ENCODE measurements at places on chromosomes 2 and 18.

- no peak for DNase-seq
These were observed 48.2 kb upstream of the B3GNT2 start for GRCh38 chr2:62147610-62148301.

- DNase-seq: no peak
These were observed 173.7 kb downstream of the ACKR3 start for GRCh38 chr2:236743039-236743920.

GRCh38 chr2:229689307-229689839 lies 25.0 kb downstream of the DNER start:
- no peak for DNase-seq

DNA sequence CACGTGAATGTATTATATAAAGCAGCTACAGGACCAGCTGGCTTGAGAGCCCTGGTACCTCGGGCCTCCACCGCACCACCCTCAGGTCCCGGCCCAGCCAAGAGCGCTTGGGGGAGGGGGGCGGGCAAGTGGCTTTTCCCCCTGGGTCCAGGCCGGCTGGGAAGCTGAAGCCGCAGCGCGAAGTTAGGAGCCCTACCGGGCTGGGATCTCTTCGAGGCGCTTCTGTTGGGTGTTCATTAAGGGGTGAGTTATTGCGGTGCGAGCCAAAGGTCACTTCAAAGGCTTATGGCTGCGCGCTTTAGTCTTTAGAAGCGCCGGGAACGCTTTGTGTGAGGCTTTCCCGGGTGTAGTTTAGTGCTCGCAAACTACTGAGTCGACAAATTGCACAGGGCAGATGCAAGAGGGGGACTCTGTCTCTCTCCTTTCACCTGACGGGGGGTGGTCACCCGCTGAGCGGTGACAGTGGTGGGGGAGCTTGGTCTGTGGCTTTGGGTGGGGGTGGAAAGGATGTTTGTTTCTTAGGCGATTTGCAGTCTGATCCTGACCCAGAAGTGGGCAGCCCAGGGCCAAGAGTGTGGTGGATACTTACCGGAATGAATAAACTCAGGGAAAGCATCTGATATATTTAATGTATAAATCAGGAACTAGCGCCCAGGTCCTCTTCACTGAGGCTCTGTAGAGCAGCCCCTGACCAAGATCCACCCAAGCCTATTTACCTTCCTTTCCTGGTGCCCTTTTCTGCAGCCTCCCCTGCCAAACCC lies 6.0 kb downstream of the HOXD3 start:
- DNase-seq: no peak

DNA sequence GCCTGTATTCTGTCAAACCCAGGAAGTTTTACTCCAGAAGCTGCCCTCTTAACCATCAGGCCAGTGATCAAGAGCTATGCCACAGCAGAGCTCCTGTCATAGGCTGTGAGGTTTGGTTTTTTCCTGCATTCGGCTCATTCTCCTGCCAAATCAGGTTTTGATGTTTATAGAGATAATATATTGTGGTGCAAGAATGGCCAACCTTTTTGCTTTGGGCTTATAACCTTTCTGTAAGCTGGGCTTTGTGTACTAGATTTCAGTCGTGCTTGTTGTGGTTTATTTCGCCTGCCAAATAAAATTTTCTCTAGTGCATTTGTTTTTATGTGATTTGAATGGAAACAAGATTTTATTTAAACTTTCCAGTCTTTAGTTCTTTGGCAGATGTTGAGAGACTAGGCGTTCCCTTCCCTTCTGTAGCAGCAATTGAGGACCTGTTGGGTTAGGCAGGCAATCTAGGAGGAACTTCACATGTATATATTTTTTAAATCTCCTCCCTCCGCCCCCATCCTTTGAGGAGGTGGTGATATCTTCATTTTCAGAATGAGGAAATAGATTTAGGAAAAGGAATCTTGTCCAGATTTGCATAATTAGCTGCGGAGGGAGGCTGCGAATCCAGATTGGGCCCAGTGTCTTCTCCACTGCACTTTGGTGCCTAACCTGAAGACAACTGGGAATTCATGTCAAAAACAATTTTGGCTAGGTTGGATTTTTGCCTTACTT lies 2.6 kb downstream of the KDM3A start:
- no peak for DNase-seq

GRCh38 chr2:200635251-200635650 lies 49.4 kb downstream of the AOX1 start:
- DNase-seq: no peak

DNA sequence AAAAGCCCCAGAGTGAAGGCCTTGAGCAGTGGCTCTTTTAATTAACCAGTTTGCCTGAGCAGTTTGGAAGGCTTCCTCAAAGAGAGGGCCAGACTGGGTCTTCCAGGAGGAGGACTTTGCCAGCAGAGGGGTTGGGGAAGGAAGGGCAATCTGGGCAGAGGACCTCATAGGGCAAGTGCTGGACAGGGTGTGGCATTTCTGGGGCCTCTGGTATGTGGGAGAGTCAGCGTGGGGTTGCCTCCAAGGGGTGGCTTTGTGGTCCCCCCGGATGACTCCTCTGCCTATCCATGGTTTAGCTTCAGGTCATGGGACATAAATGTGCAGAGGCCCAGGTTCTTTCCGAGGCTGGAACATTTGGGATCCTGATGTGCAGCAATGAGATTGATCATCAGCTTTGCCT lies 12.6 kb downstream of the GLI2 start:
- no peak for DNase-seq
